Esophagus squamous epithelium (tissue), 5 donors: ENCODE measurements at places on chromosomes 6 and 20. TPM values are rescaled to one million over a fixed set of nuclear protein-coding genes. Genes with fewer than 3 reads are reported as not detected.

GRCh38 chr20:22339091-22339881, 245.1 kb downstream of the FOXA2 start:
- no peak overlapping the region for H3K4me3 ChIP-seq
- no peak for DNase-seq
- no peaks in the 10 kb centered on the region for H3K4me1 ChIP-seq
- H3K36me3 ChIP-seq, result no peaks in the 10 kb centered on the region

DNA sequence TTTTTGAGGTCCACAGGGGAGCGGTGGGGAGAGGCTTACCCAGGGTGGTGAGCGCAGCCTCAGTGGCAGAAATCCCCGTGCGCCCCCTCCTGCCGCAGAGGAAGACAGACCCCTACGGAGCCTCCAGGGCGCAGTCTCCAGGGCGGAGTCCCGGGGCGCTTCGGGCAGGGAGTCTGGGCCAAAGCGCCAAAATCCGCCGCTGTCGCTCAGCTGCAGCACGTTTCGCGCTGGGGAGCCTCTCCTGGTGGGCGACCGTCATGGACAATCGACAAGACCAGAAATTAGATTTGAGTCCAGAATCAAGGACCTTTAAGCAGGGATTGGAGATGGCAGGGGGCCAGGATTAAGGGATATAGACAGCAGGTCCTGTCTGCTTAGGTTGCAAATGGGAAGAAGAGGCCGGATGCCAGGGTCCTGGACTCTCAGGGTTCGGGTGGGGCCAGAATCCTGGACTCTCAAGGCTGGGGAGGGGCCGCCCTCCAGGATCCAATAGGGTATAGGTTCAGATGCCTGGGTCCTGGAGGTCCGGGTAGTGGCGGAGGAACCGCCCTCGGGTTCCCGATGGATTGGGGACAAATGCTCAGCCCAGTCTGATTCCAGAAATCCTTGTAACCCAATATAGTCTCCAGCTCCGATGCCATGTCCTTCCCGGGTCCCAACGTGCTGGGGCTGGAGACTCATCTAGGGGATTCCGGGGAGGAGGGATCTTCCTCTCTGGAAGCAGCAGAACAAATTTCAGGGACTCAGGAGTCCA, 7.9 kb upstream of the HLA-E start:
- H3K4me1 ChIP-seq, result peaks cover 12% of the 10 kb centered on the region
- DNase-seq, result no peak
- no peaks in the 10 kb centered on the region for H3K36me3 ChIP-seq
- H3K27me3 ChIP-seq, result peaks cover 14% of the 10 kb centered on the region
- no peak overlapping the region for H3K27ac ChIP-seq
- no peak overlapping the region for H3K4me3 ChIP-seq

The IDH3B gene
- 136 TPM for total RNA-seq

GRCh38 chr20:57698867-57699275, 10.9 kb downstream of the PMEPA1 start:
- H3K36me3 ChIP-seq, result no peaks in the 10 kb centered on the region
- DNase-seq, result no peak
- no peak overlapping the region for H3K27ac ChIP-seq
- peaks cover 4% of the 10 kb centered on the region for H3K4me1 ChIP-seq
- no peaks in the 10 kb centered on the region for H3K27me3 ChIP-seq

The EPHA7 gene
- 0.95 TPM for total RNA-seq

The HLA-DQB2 gene
- 1.7 TPM for total RNA-seq
